ENCODE measurements at places on chromosomes 3 and 15.

DNA sequence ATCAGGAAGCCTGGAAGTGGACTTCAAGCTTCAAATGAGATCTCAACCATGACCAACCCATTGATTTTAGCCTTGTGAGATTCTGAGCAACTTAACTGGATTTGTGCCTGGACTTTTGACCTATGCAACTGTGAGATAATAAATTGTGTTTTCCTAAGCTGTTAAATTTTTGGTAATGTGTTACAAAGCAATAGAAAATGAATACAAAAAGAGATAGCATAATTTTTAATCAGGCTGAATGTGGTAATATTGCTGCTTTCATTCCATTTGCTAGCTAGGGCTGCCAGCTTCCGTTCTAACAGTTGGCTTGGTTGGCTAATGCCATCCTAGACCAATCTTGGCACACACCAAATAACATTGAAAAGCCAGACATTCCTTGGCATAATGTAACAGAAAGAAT lies 12.2 kb downstream of the PROS1 start:
- DNase-seq: no peak

DNA sequence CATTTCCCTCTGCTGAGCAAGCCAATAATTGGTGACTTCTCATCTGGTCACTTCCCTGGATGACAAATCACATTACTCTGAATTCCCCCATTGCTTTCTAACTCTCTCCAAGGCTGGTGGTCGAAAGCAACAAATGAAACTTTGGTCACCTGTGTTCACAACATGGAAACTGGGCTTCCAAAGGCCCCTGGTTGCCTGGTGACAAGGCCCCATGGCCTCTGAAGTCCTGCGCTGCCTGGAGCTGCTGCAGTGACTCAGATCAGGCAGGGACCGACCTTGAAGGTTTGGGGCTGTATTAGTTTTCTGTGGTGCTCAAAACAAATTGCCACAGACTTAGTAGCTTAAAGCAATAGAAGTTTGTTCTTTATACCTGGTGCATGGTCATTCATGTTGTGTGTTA lies 345.3 kb downstream of the WDR72 start:
- DNase-seq: no peak

- no peak for DNase-seq
Observed at GRCh38 chr15:25663515-25663914, 199.6 kb downstream of the ATP10A start.

DNA sequence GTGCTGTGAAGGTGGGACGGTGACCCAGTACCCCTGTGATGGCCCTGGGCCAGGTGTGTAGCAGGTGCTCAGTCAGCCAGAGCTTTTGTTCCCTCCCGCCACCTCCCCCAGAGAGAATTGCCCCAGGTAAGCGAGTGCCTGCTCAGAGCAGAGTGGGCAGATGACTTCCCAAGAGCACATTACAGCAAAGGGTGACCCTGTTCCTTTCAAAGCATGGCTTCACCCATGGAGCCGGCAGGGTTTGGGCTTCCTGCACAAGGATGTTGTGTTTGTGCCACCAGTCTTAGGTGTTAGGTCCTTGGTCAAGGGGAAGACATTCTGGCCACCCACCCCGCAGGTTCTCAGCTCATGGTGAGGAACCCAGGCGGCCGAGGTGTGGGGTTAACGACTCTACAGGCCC lies 30.7 kb downstream of the SLC6A6 start:
- no peak for DNase-seq

DNA sequence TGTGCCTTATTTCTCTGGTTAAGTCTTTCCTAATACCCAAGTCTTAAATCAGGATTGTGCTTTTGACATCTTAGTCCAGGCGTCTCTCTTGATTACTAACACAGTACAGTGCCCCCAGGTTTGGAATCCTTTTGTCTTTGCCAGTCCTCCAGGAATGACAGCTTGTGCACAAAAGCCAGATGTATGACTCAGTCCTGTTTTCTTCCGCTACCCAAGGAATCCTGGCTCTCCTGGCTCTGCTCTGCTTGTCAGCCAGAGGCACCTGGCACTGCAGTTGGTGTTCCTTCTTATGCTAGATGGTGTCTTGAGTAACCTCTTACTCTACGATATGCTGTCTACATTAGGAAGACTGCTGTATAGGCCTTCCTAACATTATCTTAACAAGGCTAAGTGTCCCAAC lies 728.2 kb upstream of the NECTIN3 start:
- no peak for DNase-seq

- DNase-seq: no peak
Observed at GRCh38 chr3:113697500-113698090, 1.2 kb upstream of the USF3 start.

DNA sequence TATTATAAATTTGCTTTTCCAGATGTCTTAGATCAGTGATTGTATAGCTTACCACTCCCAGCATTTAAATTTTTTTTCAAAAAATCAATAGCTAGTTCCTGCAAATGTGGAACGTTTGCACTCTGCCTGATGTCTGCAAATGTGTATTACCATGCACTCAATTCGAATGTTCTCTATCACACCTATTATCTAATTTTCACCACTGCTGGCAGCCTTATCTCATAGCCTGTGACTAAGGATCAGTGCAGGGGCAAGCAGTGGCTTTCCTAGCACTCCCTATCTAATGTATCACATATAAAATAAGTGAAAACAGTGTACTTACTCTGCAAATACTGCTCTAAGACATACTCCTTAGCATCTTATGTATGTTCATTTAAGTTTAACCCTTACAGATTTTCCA lies 196.3 kb upstream of the PLSCR5 start:
- no peak for DNase-seq

GRCh38 chr15:27361438-27361837 lies 390.5 kb downstream of the GABRG3 start:
- no peak for DNase-seq

DNA sequence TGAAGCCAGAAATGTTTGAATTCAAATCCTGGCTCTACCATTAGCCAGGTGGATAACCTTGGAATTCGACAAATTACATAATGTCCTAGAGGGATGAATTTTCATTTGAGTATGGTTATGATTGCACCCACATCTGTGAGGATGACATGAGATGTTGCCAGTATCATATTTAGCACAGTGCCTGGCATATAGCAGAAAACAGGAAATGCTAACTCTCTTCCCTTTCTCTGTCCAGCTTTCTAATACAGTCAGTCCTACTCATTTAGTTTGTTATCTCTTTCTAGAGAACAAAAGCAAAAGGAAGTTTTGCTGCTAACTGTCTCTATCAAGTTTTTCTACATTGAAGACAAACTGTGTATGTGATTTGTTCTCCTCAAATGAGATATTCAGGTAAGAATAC lies 231.7 kb downstream of the CPNE4 start:
- no peak for DNase-seq

DNA sequence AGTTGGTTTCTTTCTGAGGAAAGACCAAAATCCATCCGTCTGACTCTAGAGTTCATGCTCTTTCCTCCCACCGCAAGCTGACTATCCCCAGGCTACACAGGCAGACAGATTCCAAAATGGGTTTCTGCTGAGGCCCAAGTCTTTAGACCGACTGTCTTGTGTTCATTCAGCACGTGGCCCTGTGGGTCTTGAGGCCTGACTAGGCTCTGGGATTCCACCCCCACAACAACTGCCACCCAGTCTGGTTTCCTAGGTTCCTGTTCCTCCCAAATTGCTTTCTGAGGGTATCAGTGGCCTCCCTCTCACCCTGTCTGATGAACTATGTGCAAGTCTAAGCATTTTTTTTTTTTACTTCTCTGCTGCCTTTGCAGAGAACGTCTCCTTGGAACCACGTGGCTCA lies 67.7 kb downstream of the CYP19A1 start:
- no peak for DNase-seq

DNA sequence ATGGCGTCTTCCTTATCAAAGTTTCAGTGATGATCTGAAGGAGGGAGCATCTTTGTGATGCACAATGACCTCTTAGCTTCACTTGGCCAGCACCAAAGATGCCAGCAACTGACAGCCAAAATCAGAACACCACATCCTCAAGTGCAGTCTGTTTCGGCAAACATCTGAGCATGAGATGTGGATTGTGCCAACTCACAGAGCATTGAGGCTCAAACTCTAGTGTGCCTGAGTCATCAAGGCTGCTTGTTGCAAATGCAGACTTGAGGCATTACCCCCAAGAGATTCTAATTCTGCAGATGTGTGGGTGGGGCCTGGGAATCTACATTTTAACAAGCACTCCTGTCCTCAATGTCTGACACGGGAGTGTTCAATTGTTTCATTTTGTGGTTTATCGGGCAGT lies 35.8 kb downstream of the ABHD5 start:
- DNase-seq: no peak

DNA sequence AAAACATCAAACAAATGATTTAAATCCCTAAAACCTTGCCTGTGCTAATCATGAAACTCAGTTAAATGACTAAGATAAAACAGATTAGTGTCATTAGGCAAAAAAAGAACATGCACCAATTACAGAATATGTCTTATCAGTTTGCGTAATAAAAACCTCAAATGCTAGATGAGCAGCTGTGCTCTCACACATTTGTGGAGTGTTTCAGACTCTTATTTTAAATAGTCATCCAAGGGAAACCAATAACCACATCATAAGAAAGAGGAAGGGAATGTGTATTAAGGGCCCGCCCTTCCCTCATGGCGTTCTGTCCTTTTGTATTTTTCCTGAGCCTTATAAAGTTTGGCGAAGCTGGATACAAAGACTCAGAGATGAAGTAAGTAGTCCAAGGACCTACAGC lies 6.6 kb downstream of the SAMMSON start:
- no peak for DNase-seq

DNA sequence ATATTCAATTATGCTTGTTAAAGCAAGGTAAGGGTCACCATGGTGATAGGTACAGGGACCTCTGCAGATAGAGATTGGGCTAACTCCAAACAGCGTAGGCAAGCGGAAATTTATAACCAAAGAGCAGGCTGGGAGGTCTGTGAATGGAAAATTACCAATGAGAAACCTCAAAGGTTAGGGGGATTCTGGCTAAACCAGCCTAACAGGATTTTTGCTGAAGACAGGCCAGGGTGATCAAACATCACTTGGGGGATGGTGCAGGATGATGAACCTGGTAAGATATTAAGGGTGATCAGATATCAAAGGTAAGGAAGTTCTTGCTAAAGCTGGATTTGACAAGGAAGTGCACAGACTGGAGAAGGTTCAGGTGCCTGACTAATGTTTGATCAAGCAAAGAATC lies 35.3 kb upstream of the SNRPN start:
- no peak for DNase-seq

DNA sequence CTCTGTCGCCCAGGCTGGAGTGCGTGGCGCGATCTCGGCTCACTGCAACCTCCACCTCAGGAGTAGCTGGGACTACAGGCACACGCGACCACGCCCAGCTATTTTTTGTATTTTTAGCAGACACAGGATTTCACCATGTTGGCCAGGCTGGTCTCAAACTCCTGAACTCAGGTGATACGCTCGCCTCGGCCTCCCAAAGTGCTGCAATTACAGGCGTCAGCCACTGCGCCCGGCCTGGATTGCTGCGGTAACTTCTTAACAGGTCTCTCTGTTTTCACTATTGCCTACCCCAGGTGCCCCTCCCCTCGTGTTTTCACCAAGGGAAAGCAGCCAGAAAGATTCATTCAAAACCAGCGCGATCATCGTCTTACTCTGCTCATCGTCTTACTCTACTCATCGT lies 10.5 kb downstream of the ADAMTS7 start:
- no peak for DNase-seq

All from T-helper 22 cell (primary cell).